ENCODE measurements at places on chromosomes 16 and 17. TPM values are rescaled to one million over a fixed set of nuclear protein-coding genes. Genes with fewer than 3 reads are reported as not detected.

The ZNF286A gene
- total RNA-seq, result 46.9 TPM

DNA sequence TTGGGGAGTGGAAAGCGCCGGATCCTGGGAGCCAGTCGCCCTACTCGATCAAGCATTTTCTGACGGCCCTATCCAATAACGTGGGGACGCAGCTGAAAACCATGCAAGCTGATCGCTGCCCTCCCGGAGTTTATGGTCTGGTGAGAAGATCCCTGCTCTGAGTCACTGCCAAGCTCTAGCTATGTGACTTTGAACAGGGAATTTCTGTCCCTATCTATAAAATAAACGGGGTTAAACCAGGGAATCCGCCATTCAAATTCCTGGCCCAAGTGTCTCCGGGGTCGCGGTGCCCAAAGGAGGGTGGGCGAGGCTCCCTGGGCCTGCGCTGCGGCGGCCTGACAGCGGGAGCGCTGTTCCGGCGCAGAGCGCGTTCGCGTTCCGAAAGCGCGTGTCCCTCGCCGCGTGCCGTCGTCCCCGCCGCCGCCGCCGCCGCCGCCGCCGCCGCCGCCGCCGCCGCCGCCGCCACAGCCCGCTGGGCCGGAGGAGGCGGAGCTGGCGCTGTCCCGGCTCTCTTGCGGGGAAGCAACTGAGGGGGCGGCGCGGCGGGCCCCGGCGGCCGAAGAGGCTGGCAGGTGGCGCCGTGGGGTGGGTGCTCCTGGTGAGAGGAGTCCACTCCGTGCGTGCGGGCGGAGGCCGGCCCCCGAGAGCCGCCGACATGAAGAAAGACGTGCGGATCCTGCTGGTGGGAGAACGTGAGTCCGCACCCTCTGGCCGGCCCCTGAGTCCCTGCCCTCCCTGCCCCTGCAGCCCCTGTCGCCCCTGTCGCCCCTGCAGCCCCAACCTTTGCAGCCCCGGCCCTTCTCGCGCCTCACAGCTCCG is at the start of gene RHOT1:
RHOT1 (plus strand) TSS at position 465 of the 819 bp plus-strand sequence; CDS start at position 656, 191 bp downstream.
- H3K4me3 ChIP-seq, result peak within 1 kb of the TSS; percentile 87
- no peaks in the 10 kb centered on the region for H3K4me1 ChIP-seq
- peak within 1 kb of the TSS; percentile 92 for H3K27ac ChIP-seq
- H3K27me3 ChIP-seq, result no peaks in the 10 kb centered on the region
- DNase-seq, result peak; percentile 60
- H3K36me3 ChIP-seq, result no peaks in the 10 kb centered on the region

- H3K36me3 ChIP-seq, result no peaks in the 10 kb centered on the region
- H3K27me3 ChIP-seq, result no peaks in the 10 kb centered on the region
- no peak overlapping the region for H3K27ac ChIP-seq
- DNase-seq, result no peak
- H3K4me1 ChIP-seq, result no peaks in the 10 kb centered on the region
Measured at GRCh38 chr17:69175625-69176456, 34.1 kb upstream of the ABCA6 start.

- peaks cover 24% of the 10 kb centered on the region for H3K4me1 ChIP-seq
- no peaks in the 10 kb centered on the region for H3K27me3 ChIP-seq
- H3K27ac ChIP-seq, result no peak overlapping the region
- H3K36me3 ChIP-seq, result no peaks in the 10 kb centered on the region
- H3K4me3 ChIP-seq, result no peak overlapping the region
- DNase-seq, result no peak
Measured at GRCh38 chr17:78381601-78382232, 3.3 kb downstream of the PGS1 start.

DNA sequence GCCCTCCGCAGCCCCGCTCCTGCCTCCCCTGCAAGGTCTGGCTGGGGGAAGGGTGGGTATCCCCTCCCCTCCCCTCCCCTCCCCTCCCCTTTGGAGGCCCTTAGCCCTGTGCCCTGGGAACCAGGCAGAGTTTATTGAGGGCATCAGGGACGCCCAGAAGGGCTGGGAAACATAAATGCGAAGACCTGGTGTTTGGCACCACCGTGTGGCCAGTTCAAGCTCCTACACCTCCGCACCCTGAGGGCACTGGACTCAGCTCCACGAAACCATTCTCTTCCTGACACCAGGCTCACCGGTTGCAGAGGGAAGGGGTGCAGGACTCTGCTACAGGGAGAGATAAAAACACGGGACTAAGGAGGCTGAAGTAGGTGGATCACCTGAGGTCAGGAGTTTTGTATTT is 1.0 kb upstream of the AIPL1 start:
- peak; percentile 53 for DNase-seq
- no peak overlapping the region for H3K27ac ChIP-seq
- H3K4me3 ChIP-seq, result no peak overlapping the region
- no peaks in the 10 kb centered on the region for H3K36me3 ChIP-seq
- no peaks in the 10 kb centered on the region for H3K4me1 ChIP-seq

GRCh38 chr16:50244504-50245416 is 21.6 kb upstream of the ADCY7 start:
- no peaks in the 10 kb centered on the region for H3K4me1 ChIP-seq
- H3K4me3 ChIP-seq, result no peak overlapping the region
- H3K27me3 ChIP-seq, result no peaks in the 10 kb centered on the region
- H3K36me3 ChIP-seq, result no peaks in the 10 kb centered on the region
- DNase-seq, result no peak

The HS3ST2 gene
- 0.77 TPM for total RNA-seq

- no peaks in the 10 kb centered on the region for H3K27me3 ChIP-seq
- H3K27ac ChIP-seq, result no peak overlapping the region
Measured at GRCh38 chr16:66175636-66176035, 190.9 kb upstream of the CDH5 start.

GRCh38 chr17:41768682-41769288 is 17.7 kb downstream of the JUP start:
- peaks cover 10% of the 10 kb centered on the region for H3K36me3 ChIP-seq
- no peak for DNase-seq
- peaks cover 22% of the 10 kb centered on the region for H3K4me1 ChIP-seq
- H3K4me3 ChIP-seq, result no peak overlapping the region

DNA sequence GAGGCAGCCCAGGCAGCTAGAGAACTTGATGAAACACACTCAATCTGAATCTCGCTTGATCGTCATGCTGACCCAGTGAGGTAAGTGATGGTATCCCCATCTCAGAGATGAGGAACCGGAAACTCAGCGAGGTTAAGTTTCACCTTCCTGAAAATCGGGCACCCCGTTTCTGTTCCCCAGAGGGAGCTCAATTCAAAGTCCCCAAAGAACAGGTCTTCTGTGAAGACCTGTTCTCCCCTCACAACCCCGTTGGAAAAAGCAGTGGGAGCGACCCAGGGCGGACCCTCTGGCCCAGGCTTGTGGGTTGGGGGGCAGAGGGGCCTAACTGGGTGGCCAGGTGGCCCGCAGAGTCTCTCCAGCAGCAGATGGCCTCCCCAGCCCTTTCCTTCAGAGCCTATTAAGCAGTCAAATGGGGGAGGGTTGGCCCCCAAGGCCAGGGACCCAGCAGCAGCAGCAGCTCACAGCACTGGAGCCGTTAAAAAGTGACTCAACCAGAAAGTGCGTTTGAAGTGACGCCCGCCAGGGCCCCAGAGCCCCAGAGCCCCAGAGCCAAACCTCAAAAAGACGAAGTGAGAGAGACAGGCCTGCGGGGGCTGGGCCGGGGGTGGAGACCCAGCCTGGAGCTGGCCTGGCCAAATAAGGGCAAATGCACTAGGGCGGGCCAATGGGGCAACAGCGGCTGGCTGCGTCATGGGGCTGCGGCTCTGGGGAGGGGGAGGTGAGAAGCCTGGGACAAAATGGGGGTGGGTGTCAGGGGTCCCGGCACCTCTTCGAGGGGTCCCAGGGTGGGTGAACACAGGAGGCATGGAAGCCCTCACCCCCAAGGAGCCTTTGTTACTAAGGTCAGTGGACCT is 9.2 kb upstream of the TSPOAP1 start:
- peak overlapping the region; percentile 71 for H3K27ac ChIP-seq
- H3K36me3 ChIP-seq, result no peaks in the 10 kb centered on the region
- peak; percentile 20 for DNase-seq

The ITGAX gene
- 3.7 TPM for total RNA-seq

The NLGN2 gene
- total RNA-seq, result 8.6 TPM

The EXOC3L1 gene
- 8.2 TPM for total RNA-seq

- H3K27ac ChIP-seq, result no peak overlapping the region
- H3K36me3 ChIP-seq, result no peaks in the 10 kb centered on the region
- H3K27me3 ChIP-seq, result no peaks in the 10 kb centered on the region
- no peaks in the 10 kb centered on the region for H3K4me1 ChIP-seq
- H3K4me3 ChIP-seq, result no peak overlapping the region
Measured at GRCh38 chr16:72066747-72067146, 3.7 kb downstream of the HPR start.

GRCh38 chr17:81223762-81224130 is 981 bp upstream of the CEP131 start:
- H3K4me3 ChIP-seq, result peak overlapping the region; percentile 7
- peaks cover 10% of the 10 kb centered on the region for H3K4me1 ChIP-seq
- H3K27ac ChIP-seq, result peak overlapping the region; percentile 3

DNA sequence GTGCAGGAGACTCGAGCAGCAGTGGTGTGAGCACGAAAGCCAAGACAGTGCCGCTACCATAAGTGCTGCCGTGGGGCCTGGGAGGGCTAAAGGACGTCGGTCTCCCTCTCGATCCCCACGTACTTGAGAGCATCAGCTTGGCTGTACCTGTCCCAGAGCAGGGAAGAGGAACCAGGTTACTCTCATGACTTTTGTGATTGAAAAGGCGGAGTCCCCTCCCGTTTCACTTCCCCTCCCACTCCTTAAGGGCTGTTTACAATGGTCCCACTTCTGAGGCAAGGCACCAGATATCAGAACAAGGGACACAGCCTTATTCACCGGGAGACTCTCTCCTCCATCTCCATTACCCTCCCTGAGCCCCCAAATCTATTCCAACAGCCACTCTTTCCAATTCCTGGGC is 20.1 kb downstream of the CNTNAP1 start:
- H3K27ac ChIP-seq, result no peak overlapping the region
- no peak overlapping the region for H3K4me3 ChIP-seq
- DNase-seq, result no peak
- no peaks in the 10 kb centered on the region for H3K4me1 ChIP-seq
- H3K27me3 ChIP-seq, result no peaks in the 10 kb centered on the region

The TBC1D3H gene
- not detected for total RNA-seq

The SPIRE2 gene
- 15.5 TPM for total RNA-seq

- H3K27ac ChIP-seq, result no peak overlapping the region
- H3K4me1 ChIP-seq, result no peaks in the 10 kb centered on the region
- DNase-seq, result no peak
Measured at GRCh38 chr17:41377546-41377945, 4.6 kb downstream of the KRT34 start.

DNA sequence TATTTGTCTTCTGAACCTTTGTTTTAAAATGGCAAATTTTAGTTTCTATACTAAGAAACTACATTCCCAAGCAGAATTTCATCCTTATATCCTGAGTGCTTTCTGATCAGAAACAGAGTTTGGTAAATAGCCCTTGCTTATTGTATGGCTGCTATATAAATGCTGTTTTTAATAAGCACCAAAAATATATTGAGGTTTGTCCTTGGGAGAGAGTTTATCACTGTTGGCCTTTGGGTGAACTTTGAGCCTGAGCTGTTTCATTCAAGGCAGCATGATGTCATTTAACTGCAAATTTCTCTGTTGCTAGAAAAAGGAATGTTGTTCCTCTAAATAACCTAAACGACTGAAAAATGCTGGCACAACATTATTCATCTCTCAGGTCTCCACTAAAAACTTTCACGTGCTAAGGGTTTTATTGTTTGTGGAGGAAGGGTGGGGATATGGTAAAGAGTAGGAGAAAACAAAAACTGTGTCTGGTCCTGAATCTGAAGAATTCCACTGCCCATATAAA is 334.3 kb upstream of the TBX2 start:
- DNase-seq, result no peak
- no peak overlapping the region for H3K27ac ChIP-seq
- no peaks in the 10 kb centered on the region for H3K27me3 ChIP-seq
- no peaks in the 10 kb centered on the region for H3K36me3 ChIP-seq
- no peak overlapping the region for H3K4me3 ChIP-seq

GRCh38 chr16:63744077-63744874 is 1377.6 kb downstream of the CDH11 start:
- DNase-seq, result no peak
- H3K36me3 ChIP-seq, result no peaks in the 10 kb centered on the region
- H3K27me3 ChIP-seq, result no peaks in the 10 kb centered on the region
- no peak overlapping the region for H3K4me3 ChIP-seq
- H3K4me1 ChIP-seq, result no peaks in the 10 kb centered on the region

The SLC26A11 gene
- total RNA-seq, result 16.9 TPM

DNA sequence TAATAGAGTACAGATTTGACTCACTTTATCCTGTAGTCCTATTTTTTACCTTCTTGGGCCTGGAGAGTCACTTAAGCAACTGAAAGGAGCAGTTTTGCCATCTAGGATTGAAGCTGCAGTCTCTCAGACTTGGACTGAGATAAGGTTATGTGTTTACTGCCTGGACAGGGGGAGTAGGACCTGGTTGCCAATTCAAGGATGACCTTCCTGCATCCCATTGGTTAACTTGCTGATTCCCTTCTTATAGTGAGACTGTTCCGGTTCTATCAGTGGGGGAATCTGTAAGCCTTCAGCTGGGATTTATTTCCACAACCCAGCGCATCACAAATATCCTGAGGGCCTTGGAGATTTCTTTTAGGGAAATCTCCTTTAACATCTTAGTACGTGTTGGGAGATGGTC is 2.9 kb downstream of the UBN1 start:
- no peak overlapping the region for H3K27ac ChIP-seq
- no peak overlapping the region for H3K4me3 ChIP-seq
- H3K36me3 ChIP-seq, result peaks cover 4% of the 10 kb centered on the region
- peaks cover 9% of the 10 kb centered on the region for H3K4me1 ChIP-seq

The RMI2 gene
- total RNA-seq, result 16.3 TPM

GRCh38 chr16:51756447-51757123 is 605.5 kb upstream of the SALL1 start:
- DNase-seq, result no peak
- no peaks in the 10 kb centered on the region for H3K27me3 ChIP-seq
- H3K4me3 ChIP-seq, result no peak overlapping the region
- no peaks in the 10 kb centered on the region for H3K36me3 ChIP-seq
- H3K27ac ChIP-seq, result no peak overlapping the region

DNA sequence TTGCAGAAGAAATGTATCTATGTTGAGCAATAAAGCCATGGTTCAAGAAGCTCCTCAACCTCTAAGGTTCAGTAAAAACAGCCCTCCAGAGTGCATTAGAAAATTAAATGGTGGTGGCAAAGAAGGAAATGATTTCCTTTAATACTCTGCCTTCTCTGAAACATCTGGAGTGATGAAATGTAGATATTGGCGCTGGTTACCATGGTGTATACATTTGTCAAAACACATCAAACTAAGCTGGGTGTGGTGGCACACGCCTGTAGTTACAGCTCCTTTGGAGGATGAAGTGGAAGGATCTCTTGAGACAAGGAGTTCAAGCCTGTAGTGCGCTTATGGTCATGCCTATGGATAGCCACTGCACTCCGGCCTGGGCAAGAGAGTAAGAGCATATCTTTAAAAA is 6.0 kb downstream of the CAPNS2 start:
- no peaks in the 10 kb centered on the region for H3K36me3 ChIP-seq
- DNase-seq, result no peak
- H3K4me3 ChIP-seq, result no peak overlapping the region

DNA sequence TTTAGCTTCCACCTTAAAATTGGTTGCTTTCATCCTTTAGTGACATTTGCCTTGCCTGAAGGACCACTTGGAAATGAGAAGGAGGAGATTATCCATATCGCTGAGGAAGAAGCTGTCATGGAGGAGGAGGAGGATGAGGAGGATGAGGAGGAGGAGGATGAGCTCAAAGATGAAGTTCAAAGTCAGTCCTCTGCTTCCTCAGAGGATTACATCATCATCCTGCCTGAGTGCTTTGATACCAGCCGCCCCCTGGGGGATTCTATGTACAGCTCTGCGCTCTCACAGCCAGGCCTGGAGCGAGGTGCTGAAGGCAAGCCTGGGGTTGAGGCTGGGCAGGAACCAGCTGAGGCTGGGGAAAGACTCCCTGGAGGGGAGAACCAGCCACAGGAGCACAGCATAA is 11.5 kb upstream of the TMEM106A start:
- peaks cover 61% of the 10 kb centered on the region for H3K36me3 ChIP-seq
- H3K4me1 ChIP-seq, result no peaks in the 10 kb centered on the region
- no peak for DNase-seq
- no peaks in the 10 kb centered on the region for H3K27me3 ChIP-seq
- H3K27ac ChIP-seq, result no peak overlapping the region
- no peak overlapping the region for H3K4me3 ChIP-seq

The SCIMP gene
- 2.3 TPM for total RNA-seq

Data from prostate gland (tissue), 2 donors.